Activated effector memory CD4-positive, alpha-beta T cell treated with Interleukin-2 at 50 U/mL for 16 hours (primary cell): ENCODE measurements at places on chromosomes 7 and 10.

- DNase-seq, result no peak
Measured at GRCh38 chr7:118735441-118735840, 510.9 kb downstream of the ANKRD7 start.

DNA sequence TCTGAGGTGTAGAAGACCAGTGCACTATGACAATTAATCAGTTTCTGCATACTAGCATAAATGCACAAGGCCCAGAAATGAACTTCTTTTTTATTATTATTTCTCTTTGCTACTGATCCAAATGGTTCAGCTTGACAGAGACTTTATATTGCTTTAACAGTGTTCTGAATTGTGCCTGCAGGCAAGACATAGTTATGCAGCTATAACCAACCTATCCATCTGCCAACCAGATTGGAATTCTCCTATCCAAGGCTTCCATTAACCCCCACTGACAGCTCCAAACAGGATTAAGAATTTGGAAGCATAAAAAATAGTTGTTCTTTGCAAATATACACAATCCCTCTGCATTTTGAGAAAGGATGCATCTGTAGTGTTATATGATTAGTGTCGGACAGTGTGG lies 98.2 kb downstream of the BTRC start:
- DNase-seq, result no peak

GRCh38 chr7:2510909-2511768 lies 8.4 kb upstream of the LFNG start:
- DNase-seq, result peak; percentile 51

DNA sequence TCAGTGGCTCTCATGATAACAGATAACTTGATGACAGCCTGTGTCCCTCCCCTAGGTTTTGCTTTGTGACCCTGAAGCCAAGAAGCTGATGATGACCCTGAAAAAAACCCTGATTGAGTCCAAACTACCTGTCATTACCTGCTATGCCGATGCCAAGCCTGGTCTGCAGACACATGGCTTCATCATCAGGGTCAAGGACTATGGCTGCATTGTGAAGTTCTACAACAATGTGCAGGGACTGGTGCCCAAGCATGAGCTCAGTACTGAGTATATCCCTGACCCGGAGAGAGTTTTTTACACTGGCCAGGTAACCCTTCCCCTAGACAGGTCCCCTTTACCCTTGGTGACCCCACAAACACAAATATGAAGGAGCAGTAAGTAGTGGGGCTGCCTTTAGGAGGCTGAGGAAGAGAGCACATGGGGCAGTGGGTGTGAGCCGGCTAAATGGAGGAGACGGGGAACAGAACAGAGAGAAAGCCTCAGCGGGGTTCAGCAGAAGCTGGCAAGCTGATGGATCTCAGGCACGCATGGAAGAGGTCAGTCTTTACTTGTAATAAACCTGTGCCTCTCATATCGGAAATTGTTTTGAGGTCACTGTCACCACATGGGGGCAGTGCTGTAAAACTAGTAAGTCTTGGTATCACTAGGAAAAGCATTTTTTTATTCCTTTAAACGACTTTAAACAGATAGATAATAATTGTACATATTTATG lies 20.2 kb downstream of the PDCD11 start:
- peak; percentile 26 for DNase-seq

- DNase-seq, result no peak
Measured at GRCh38 chr7:80263821-80264220, 129.2 kb downstream of the GNAI1 start.

DNA sequence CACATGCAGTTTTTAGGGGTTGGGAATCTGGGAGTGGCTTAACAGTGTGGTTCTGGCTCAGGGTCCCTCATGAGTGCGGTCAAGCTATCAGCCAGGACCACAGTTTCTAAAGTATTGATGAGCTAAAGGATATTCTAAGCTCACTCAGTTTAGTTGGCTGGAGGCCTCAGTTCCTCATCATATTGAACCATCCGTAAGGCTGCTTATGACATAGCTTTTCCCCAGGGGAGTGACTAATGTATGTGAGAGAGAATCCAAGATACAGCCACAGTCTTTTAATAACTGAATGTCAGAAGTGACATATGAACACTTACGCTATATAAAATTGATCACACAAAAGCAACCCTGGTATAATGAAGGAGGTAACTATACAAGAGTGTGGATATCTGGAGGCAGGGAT lies 245.3 kb downstream of the POLR1F start:
- DNase-seq, result no peak

- DNase-seq, result no peak
Measured at GRCh38 chr7:1466524-1467271, 7.4 kb upstream of the MICALL2 start.

- DNase-seq, result no peak
Measured at GRCh38 chr7:79988653-79989052, 146.0 kb upstream of the GNAI1 start.
